ENCODE measurements at places on chromosomes 4 and X.

DNA sequence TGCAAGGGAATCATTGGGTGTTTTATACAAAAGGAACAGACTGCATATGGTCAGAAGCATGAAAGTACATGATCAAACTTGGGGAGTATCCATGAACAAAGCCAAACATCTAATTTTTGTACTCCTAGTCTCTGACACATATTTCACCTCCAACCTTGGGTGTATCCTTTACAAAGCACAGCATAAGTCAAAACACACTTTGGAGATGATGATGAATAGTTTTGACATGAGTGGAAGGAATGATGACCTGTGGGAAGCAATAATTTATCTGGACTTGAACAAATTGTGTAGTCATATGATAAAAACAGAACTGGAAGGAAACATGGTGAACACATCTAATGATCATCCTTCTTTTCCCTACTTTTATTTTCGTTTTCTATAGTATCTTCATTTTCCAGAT is 108.7 kb upstream of the PLS3 start:
- DNase-seq = no peak

- no peak for DNase-seq
These were observed 331.1 kb downstream of the GRID2 start for GRCh38 chr4:92634882-92635281.

DNA sequence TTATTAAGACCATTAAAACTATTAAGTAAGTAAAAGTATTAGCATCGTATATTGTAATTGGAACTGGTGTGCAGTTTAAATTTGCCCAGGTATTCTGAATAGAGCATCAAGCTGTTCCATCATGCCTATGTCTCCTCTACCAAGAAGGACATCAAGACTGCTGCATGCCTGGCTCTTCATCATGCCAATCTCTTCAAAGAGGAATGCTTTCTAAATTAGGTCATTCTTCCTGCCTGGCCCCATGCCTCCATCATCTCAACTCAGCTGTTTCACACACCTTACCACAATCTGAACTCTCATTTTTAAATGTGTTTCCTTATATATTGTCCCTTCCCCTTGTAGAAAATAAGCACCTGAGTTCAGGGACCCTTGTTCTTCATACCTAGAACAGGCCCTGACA is 270.5 kb upstream of the PPARGC1A start:
- DNase-seq = no peak

DNA sequence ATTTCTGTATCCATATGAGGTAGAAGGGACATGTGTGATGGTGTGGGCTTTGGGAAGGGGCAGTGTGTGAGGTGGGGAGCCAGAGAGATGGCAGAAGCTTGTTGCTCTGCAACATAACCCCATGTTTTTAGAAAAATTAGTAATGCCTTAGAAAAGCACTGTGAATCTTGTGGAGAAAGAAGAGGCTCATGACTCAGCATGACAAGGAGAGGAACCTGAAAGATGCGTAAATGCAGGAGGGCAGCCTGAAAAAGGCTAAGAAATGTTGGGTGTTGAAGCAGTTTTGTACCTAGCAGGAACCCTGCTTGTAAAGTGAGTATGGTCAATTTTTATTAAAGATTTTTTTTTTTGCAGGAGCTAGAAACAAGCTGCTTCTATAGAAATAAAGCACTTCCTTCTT is 59.8 kb downstream of the ARSJ start:
- peak; percentile 23 for DNase-seq

- DNase-seq = no peak
These were observed 51.9 kb downstream of the ZFYVE28 start for GRCh38 chr4:2366252-2367192.

- DNase-seq = no peak
These were observed 291.1 kb upstream of the NOCT start for GRCh38 chr4:138724530-138724929.

DNA sequence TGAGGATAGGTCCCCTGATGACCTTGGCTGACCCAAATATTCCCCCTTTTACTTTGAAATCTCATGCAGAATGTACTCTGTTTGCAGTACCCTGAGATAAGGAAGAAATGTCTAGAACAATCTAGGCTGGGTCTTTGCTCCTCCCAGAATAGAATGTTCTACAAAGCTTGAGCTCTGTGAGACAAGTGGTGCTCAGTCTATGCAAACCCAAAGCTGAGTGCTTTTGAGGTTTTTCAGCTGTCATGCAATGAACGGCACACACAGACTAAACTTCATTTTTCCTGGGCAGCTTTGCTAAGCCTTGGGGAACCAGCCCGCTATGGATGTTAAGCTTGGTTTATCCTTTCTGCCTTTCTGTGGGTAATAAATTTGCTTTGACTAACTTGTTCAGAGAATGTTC is 513.6 kb downstream of the FAT4 start:
- DNase-seq = no peak

DNA sequence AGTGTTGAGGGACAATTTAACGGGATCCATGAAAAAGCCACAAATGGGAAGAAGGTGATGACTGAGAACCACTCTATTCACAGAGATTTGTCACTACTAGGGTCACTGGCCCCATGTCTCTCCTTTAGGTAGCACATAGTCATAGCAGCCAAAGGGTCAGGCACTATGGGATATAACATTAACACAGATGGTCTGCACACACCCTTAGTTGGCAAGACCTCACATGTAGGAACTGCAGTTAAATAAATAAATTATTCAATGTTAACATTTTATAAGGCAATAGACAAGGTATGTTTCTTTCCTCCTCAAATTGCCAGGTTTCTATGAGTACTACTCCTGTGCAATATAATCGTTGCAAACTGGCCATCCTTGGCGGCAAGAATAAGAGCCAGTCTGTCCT is 10.9 kb downstream of the RASGEF1B start:
- no peak for DNase-seq

DNA sequence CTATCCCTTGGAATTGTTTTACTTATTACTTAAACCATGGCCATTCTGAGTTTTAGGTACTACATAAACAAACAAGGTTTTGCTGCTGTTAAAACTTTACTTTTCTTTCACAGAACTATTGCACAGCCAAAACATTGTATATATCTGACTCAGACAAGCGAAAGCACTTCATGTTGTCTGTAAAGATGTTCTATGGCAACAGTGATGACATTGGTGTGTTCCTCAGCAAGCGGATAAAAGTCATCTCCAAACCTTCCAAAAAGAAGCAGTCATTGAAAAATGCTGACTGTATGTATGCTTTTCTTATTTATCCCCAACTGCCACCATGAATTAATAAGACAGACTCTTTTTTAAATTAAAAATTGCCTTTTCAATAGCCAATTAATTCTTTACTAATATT is 69.8 kb downstream of the CCKAR start:
- DNase-seq = no peak

DNA sequence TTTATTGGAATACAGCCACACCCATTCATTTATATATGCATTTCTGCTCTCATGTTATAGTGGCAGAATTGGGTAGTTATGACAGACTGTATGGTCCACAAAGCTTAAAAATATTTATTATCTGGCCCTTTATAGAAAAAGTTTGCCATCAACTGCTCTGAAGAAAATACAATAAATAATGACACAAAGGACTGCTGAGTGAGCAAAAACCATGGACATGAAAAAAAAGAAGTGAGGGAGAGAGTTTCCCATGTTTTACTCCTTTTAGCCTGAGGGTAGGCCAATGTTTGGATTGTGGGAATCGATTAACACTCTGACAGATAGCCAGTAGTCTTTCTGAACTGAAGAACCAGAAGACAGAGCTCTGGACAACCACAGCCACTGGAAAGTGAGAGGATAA is 149.2 kb downstream of the CHRDL1 start:
- DNase-seq = no peak

- peak; percentile 5 for DNase-seq
These were observed 48.2 kb downstream of the THAP9 start for GRCh38 chr4:82948647-82949204.

DNA sequence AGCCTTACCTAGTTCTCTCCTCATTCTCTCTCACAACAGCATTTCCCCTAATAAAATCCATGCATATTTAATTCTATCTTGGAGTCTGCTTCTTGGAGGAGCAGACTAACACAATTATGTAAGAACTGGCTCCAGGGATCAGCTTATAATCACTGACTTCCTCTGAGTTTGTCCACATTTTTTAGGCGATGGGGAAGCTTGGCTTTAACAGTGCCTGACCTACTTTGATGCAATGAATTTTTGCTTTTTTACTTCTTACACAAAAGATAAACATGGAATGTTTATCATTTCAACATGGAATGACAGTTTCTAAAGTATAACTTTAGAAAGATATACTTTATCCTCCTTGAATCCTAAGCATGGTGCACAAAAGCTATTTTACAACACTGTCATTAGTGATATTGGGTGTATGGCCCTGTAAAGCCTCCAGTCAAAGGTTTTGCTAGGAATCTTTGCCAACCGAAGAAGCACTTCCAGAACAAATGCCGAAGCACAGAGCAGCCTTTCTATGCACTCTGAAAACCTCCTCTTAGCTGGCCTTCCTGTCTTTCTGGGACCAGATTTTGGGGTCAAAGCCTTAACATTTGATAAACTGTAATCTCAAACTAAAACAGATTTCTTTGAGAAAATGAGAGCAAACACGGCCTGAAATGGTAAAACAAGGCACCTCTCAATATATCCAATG is 736 bp downstream of the BDH2 start:
- no peak for DNase-seq

- peak; percentile 56 for DNase-seq
These were observed 228.6 kb upstream of the BCOR start for GRCh38 chrX:40326186-40326965.

DNA sequence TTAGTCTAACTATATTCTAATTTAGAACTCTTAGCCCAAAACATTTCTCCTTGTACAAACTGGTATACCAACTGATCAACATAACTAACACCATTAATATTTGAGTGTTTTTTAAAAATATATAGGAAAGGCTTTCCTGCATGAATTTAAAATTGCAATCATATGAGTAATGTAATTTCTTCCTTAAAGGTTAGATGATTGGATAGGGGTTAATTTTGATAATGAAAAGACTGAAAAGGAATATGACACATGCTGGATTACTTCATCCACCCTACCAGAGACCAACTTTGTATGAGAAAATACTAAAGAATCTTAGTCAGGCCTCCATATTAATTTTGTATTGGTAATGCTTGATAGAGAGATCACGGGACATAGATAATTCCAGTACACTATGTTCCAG is 25.1 kb upstream of the PLS3 start:
- no peak for DNase-seq

GRCh38 chr4:1752284-1753041 is 31.1 kb downstream of the TACC3 start:
- DNase-seq = no peak

DNA sequence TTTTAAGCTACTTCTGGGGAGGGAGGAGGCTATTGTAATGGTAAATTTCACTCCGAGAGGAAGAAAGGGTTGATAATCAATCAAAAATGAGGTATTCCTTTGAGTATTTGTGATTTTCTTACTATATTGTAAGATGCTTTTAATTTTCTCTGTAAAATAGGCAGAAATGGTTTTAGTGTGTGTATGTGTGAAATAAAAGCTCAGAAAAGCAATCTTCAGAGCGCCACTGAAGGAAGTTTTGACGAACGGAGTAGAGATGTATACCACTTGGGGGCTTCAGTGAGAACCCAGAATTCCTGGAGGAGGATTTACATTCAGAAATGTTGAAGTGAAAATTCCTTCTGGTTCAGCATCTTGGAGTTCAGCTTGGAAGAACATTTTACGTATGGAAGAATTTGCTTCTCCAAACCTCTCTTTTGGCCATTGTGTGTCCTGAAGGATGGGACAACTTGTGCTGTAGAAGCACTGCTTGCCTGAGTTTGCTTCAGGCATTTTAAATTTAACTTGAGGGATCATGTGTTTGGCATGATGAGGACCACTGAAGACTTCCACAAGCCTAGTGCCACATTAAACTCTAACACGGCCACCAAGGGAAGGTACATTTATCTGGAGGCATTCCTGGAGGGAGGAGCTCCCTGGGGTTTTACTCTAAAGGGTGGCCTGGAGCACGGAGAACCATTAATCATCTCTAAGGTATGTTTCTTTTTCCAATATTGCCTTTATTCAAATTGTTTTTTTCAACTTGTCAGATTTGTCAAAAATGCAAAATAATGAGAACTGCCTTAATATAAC is 695 bp downstream of the SHROOM3 start:
- DNase-seq = no peak

GRCh38 chrX:24760363-24761000 is 66.8 kb downstream of the POLA1 start:
- no peak for DNase-seq

- no peak for DNase-seq
These were observed 168.7 kb upstream of the PPP1R2C start for GRCh38 chrX:42946544-42947194.

All from RCC 7860 (cell line).